Stimulated activated CD4-positive, alpha-beta T cell treated with anti-CD3 and anti-CD28 coated beads, Interleukin-2, amount 100 ng/mL, for 48 hours (primary cell): ENCODE measurements at places on chromosomes 6 and 20.

DNA sequence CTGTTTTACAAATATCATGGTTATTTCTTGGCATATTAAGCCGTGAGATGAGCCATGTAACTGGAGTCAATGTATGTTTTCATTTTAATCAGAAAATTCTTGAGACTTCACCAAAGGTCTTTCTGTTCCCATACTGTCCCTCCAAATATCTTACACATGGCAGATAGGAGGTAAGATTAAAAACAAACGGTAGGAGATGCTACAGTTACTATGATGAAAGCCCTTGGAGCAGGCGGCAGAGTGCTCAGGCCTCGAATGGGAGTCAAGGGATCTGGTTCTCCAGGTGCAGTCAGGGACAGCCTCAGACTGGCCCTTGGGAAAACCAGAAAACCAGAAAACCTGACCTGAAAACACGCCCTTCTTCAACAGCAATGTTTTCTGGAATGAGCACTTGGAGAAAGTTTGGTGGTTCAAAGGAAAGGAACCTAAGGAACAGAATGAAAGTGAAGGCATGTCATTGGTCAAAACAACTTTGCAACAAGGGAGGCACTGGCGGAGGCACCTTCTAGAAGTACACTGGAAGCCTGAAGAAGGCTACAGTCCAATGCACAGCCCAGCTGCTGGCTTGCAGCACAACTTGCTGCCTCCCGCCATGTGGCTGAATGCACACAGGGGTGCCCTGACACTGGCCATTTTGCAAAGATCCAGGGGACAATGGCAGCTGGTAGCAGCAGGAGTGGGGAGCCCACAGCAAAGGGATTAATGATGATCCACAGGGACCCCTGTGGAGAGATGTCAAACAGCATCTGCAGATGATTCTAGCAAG is 17.4 kb upstream of the FOXO3 start:
- DNase-seq, result no peak

GRCh38 chr6:104431096-104431495 is 428.6 kb downstream of the HACE1 start:
- DNase-seq, result no peak

DNA sequence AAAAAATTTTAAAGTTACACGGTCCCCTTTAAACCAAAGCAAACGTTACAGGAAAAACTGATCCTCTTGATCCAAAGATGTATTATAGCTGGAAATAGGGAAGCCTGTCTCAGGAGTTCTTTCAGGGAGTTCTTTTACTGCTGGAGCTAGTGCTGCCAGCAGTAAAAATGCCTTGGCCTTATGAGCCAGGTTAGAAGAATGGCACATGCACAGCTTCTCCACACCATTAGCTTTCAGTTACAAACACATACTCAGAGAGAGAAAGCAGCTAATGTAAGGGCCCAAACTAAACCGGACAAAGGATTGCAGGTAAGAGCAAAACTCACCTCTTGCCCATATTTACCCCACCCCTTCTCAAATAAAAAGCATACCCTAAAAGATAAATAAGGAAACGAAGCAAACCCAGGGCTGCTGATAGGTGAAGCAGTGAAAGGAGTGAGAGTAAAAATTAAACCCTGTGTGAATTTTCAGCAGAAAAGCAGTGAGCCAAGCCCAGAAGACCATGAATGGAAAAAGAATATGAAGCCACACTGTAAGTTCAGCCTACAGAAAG is 19.0 kb downstream of the TBC1D20 start:
- DNase-seq, result no peak

DNA sequence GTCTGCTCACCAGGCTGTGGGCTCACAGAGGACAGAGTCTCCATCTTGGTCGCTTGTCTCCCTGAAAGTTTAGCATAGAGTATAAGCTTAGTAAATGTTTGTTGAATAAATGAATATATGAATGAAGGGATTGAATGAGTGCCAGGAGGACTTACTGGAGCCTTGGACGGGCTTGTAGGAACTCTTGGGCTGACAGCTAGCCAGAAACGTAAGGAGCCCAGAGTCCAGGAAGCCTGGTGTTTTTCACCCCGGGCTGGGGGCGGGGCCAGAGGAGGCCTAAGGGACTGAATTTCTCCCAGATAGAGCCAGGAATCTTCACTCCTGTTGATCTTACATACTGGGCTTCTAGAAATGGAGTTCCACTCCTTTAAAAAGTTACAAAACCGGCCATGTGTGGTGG is 68.5 kb upstream of the SRSF6 start:
- DNase-seq, result no peak

- no peak for DNase-seq
Observed at GRCh38 chr6:117472667-117473066, 9.8 kb upstream of the DCBLD1 start.

- no peak for DNase-seq
Observed at GRCh38 chr20:640674-641515, 12.1 kb downstream of the SRXN1 start.

GRCh38 chr6:86723729-86724128 is 213.6 kb upstream of the HTR1E start:
- DNase-seq, result no peak

- DNase-seq, result no peak
Observed at GRCh38 chr6:167341665-167342655, 17.1 kb downstream of the TTLL2 start.

DNA sequence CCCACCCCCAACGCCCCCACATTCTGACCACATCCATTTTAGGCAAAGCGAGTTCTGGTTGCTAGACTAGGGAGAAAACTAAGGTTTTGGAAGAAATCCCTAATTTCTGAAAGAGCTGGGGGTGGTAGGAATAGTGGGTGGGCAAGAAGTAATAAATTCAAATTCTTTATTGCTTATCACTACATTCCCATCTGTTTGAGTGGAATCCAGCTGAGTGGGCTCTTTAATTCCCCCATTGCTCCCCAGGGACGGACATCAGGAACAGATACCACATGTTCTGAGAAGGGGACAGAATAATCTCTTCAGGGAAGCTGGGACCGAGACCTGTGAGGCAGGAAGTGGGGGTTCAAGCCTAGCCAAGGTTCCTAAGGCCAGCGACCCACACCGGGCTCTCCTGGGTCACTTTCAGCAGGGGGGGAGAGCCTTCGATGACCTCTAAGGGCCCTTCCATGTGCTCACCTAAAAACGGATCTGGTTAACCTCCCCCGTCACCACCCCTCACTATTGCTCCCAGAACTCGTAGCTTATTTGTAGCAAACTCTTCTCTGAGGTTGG is 42.3 kb upstream of the MRPS10 start:
- DNase-seq, result no peak

DNA sequence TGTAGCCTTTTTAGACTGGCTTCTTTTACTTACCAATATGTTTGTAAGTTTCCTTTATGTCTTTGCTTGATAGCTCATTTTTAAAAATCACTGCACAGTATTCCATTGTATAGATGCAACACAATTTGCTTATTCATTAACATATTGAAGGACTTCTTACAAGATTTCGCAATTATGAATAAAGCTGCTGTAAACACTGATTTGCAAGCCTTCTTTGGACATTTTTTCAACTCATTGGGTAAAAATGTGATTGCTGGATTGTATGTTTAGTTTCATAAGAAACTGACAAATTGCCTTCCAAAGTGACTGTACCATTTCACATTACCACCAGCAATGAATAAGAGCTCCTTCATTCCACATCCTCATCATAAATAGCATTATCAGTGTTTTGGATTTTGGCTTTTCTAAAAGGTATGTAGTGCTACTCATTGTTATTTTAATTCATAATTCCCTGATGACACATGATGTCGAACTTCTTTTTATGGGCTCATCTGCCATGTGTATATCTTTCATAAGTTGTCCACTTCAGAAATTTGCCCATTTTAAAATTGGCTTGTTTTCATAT is 80.7 kb downstream of the TFAP2B start:
- DNase-seq, result no peak

DNA sequence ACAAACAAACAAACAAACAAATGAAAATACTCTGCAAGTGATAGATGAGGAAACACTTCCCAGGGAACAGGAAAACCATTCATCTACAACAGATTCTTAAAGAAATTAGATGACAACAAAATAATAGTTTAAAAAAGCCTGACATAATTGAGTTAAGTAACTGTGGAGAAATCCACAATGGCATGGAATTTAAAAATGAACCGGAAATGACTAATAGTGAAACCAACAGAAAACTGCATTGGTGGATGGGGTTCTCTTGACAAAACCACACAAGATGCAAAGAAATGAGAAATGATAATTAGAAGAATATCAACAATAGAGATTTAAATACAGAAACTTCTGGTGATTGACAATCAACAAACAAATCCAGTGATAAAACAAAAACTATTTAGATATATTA is 785.6 kb downstream of the QKI start:
- no peak for DNase-seq

DNA sequence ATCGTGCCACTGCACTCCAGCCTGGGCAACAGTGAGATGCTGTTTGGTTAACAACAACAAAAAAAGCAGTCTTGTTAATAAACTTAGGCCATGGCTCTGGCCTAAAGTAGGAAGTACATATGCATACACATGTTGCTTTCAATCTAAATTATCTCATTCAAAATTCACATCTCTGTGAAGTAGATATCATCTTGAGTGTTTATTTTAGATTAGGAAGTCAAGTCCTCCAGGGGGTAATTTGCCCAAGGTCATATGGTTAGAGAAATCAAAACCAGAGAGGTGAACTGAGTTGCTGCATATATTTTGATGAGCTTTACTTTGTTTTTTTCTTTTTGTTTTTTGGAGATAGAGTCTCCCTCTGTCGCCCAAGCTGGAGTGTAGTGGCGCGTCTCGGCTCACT is 52.8 kb downstream of the B4GALT5 start:
- no peak for DNase-seq

- no peak for DNase-seq
Observed at GRCh38 chr6:28462401-28462800, 19.1 kb upstream of the ZSCAN23 start.

DNA sequence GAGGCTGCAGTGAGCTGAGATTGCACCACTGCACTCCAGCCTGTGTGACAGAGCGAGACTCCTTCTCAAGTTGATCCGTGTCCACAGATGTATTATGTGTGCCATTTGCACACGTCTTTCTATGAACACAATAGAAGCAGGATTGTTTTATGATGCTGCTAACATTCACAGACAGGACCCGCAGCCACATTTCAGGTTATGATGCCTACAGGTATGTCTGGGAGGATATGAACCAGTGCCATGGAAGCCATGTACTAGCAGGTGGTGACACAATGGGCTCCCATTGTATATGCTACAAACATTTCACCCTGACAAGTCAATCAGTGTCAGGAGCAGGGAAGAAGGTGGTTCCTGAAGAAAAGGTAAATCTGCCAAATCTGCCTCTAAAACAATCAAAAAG is 4.3 kb downstream of the TRAM2 start:
- DNase-seq, result no peak

DNA sequence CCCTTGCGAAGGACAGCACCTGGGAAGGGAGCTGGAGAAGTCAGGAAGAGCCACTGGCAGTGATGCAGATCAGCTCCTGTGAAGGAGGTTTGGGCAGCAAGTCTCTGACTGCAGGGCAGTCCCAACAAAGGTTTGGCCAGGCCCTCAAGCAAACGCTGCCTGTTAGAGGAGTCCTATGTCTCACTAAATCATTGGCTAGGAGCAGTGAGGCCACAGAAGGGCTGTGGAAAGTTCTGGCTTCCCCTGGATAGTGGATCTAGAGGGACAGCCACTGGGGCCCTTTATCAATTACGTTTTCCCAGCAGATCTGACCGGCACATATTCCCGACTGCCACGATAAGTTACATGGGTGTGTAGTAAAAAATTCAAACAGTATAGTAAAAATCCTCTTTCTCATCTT is 2.5 kb downstream of the TTPAL start:
- no peak for DNase-seq

DNA sequence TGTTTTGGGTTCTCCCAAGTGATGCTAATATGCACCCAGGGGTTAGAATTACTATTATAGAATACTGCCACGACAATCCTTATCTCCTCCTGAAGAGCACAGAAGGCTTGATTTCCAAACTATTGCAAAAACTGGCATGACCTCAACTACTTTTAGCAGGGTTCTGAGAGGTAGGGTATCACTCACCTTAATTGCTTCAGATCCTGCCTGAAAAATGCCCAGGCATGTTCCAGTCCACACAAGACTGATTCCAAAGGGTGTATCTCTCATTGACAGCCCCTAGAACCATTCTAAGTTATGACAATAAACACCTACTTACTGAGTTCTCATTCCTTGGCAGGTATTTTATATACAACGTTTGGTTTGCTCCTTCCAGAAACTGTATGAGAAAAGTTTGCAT is 5.0 kb upstream of the DSE start:
- DNase-seq, result no peak

GRCh38 chr6:6178795-6179194 is 141.7 kb downstream of the F13A1 start:
- no peak for DNase-seq
